CD8-positive, alpha-beta memory T cell (primary cell): ENCODE measurements at places on chromosomes 1 and 21. TPM values are rescaled to one million over a fixed set of nuclear protein-coding genes. Genes with fewer than 3 reads are reported as not detected.

- no peaks in the 10 kb centered on the region for H3K36me3 ChIP-seq
- DNase-seq: no peak
- H3K27me3 ChIP-seq: no peaks in the 10 kb centered on the region
- no peaks in the 10 kb centered on the region for H3K4me1 ChIP-seq
Measured at GRCh38 chr1:208665936-208666335, 421.8 kb upstream of the PLXNA2 start.

- no peaks in the 10 kb centered on the region for H3K4me1 ChIP-seq
- H3K27me3 ChIP-seq: no peaks in the 10 kb centered on the region
- H3K4me3 ChIP-seq: no peak overlapping the region
- H3K27ac ChIP-seq: no peak overlapping the region
- no peaks in the 10 kb centered on the region for H3K36me3 ChIP-seq
Measured at GRCh38 chr1:51960262-51960661, 30.2 kb downstream of the RAB3B start.

DNA sequence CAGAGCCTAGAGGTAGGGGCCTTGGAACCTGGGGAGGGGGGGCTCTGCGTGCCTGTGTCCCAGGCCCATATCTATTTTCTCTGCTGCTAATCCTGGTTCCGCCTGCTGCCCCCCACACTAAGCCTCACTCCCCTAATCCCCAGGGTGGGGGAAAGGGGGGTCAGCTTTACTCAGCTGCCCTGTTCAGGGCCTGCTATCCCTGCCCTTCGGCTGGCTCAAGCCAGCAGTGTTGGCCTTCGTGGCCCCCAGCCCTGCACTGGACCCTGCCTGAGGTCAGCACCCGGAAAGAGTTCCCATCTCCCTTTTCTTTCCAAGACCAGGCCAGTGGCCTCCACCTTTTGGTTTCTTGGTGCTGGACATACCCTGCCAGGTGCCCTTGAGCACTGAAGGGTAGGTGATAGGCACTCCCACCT lies 8.4 kb downstream of the ZBTB7B start:
- DNase-seq: no peak
- peaks cover 90% of the 10 kb centered on the region for H3K4me1 ChIP-seq
- H3K27ac ChIP-seq: no peak overlapping the region
- H3K27me3 ChIP-seq: no peaks in the 10 kb centered on the region

GRCh38 chr1:6955357-6956094 lies 170.3 kb downstream of the CAMTA1 start:
- H3K4me3 ChIP-seq: no peak overlapping the region
- H3K27ac ChIP-seq: no peak overlapping the region
- no peak for DNase-seq
- no peaks in the 10 kb centered on the region for H3K36me3 ChIP-seq

- no peaks in the 10 kb centered on the region for H3K4me1 ChIP-seq
- H3K4me3 ChIP-seq: no peak overlapping the region
- H3K36me3 ChIP-seq: no peaks in the 10 kb centered on the region
- no peak overlapping the region for H3K27ac ChIP-seq
- H3K27me3 ChIP-seq: no peaks in the 10 kb centered on the region
Measured at GRCh38 chr1:106749491-106749890, 307.0 kb upstream of the PRMT6 start.

DNA sequence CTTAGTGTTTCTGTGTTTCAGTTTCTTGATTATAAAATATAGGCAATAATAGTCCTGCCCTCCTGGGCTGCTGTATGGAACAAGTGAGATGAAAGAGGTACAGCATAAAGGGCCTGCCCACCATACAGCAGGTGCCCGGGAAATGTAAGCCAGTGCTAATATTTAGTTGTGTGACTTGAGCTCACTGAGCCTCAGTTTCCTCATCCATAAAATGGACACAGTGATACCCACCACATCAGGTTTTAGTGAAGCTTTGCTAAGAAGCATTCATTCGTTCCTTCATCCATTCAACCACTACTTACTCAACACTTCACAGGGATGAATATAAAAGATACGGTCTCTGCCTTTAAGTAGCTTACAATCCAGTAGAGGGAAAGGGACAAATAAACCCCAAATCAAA lies 19.9 kb downstream of the CNTN2 start:
- H3K27ac ChIP-seq: no peak overlapping the region
- no peaks in the 10 kb centered on the region for H3K4me1 ChIP-seq
- no peaks in the 10 kb centered on the region for H3K27me3 ChIP-seq
- no peak overlapping the region for H3K4me3 ChIP-seq
- H3K36me3 ChIP-seq: no peaks in the 10 kb centered on the region

GRCh38 chr1:66276218-66276617 lies 257.7 kb upstream of the SGIP1 start:
- no peak overlapping the region for H3K27ac ChIP-seq
- H3K4me3 ChIP-seq: peak overlapping the region; percentile 35
- H3K4me1 ChIP-seq: peaks cover 68% of the 10 kb centered on the region
- H3K36me3 ChIP-seq: no peaks in the 10 kb centered on the region
- DNase-seq: peak; percentile 59

- H3K4me1 ChIP-seq: no peaks in the 10 kb centered on the region
- DNase-seq: no peak
- no peak overlapping the region for H3K27ac ChIP-seq
- H3K27me3 ChIP-seq: no peaks in the 10 kb centered on the region
- no peaks in the 10 kb centered on the region for H3K36me3 ChIP-seq
Measured at GRCh38 chr1:230215031-230215430, 148.0 kb downstream of the GALNT2 start.

DNA sequence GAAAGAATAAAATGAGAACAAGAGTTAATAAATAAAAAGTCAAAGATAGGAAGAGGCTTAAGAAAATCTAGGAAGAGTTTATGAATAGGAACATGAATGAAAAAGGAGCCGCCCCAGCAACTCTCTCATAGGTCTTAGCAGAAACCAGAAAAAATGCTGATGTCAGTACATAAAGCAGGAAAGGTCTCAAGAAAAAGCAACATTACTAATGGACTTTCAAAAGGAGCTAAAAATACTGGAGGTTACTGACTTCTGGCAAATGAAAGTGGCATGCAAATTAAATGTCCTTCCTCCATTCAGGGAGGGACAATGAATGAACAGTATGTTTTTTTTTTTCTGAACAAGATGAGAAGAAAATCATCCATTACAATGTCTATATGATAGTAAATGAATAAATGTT lies 387.6 kb downstream of the BRINP2 start:
- no peak overlapping the region for H3K27ac ChIP-seq
- H3K36me3 ChIP-seq: no peaks in the 10 kb centered on the region
- H3K4me1 ChIP-seq: no peaks in the 10 kb centered on the region

The ZBTB37 gene
- 11.0 TPM for total RNA-seq

The SYPL2 gene
- total RNA-seq: 0.07 TPM
